ENCODE measurements at places on chromosomes 3 and 15. TPM values are rescaled to one million over a fixed set of nuclear protein-coding genes. Genes with fewer than 3 reads are reported as not detected.

GRCh38 chr15:50624616-50625168, 61.9 kb downstream of the TRPM7 start:
- no peak for DNase-seq
- H3K27me3 ChIP-seq = no peaks in the 10 kb centered on the region
- no peaks in the 10 kb centered on the region for H3K36me3 ChIP-seq
- H3K27ac ChIP-seq = no peak overlapping the region
- no peak overlapping the region for H3K4me3 ChIP-seq

GRCh38 chr3:16203031-16203430, 28.6 kb downstream of the GALNT15 start:
- H3K4me1 ChIP-seq = no peaks in the 10 kb centered on the region
- H3K27me3 ChIP-seq = no peaks in the 10 kb centered on the region
- H3K27ac ChIP-seq = no peak overlapping the region
- no peak for DNase-seq

GRCh38 chr15:73951601-73952000, 25.3 kb downstream of the LOXL1 start:
- peaks cover 12% of the 10 kb centered on the region for H3K4me1 ChIP-seq
- H3K27me3 ChIP-seq = no peaks in the 10 kb centered on the region
- DNase-seq = no peak
- peak overlapping the region; percentile 99 for H3K27ac ChIP-seq

- H3K36me3 ChIP-seq = no peaks in the 10 kb centered on the region
- DNase-seq = no peak
- H3K4me1 ChIP-seq = no peaks in the 10 kb centered on the region
- no peak overlapping the region for H3K4me3 ChIP-seq
These were observed 268.0 kb upstream of the PROK2 start for GRCh38 chr3:72052841-72053409.

DNA sequence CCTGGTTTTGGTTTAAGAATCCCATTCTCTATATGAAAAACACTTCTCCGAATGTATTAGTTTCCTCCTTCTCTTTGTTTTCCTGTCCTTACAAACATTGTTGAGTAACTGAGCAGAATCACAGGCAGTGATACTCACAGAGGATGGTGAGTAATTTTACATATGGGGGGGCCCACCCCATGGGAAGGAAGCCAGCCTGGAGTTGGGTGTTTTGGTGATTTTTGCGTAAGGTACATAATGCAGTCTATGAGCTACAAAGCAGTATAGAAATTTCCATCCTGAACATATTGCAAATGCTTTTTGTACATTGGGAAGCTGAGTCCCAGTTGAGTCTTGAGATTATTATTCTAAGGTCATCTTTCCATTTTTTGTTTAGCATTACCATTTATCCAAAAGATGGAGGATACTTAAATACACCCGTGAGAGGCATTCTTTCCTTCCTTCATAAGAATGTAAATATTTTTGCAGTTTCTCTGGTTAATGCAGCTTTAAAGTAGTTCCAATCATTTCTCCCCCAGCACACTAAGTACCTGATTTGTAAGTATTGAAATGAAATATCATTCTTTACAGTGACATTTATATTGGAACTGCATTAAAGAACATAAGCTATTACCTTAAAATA, 476.8 kb downstream of the AGBL1 start:
- H3K4me3 ChIP-seq = no peak overlapping the region
- no peaks in the 10 kb centered on the region for H3K36me3 ChIP-seq
- H3K27ac ChIP-seq = no peak overlapping the region
- H3K4me1 ChIP-seq = no peaks in the 10 kb centered on the region
- no peaks in the 10 kb centered on the region for H3K27me3 ChIP-seq

DNA sequence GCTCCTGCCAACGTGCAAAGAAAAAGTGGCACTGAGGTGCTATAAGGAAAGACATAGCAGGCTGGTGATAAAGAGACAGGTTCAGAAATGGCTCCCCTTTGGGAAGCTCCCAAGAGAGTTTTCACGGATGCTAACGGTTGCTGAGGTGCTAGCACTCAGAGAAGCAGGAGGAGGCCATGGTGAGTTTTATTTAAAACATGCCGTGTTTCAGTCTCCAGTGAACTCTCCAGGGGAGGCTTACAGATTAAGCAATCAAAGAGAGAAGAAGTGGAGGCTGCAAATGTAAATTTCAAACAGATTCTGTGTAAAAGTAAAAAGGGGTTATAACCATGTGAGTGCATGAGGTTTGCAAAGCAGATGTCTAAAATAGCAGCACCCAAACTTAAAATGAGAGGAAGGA, 346.2 kb downstream of the NTRK3 start:
- no peaks in the 10 kb centered on the region for H3K27me3 ChIP-seq
- H3K4me1 ChIP-seq = no peaks in the 10 kb centered on the region
- DNase-seq = no peak
- H3K4me3 ChIP-seq = no peak overlapping the region
- H3K36me3 ChIP-seq = no peaks in the 10 kb centered on the region

Gene TEX55
- not detected for total RNA-seq

- peak; percentile 66 for DNase-seq
- no peak overlapping the region for H3K4me3 ChIP-seq
- H3K27ac ChIP-seq = no peak overlapping the region
- no peaks in the 10 kb centered on the region for H3K36me3 ChIP-seq
- no peaks in the 10 kb centered on the region for H3K27me3 ChIP-seq
- H3K4me1 ChIP-seq = no peaks in the 10 kb centered on the region
These were observed 53.5 kb upstream of the LCTL start for GRCh38 chr15:66619152-66619903.

Gene ARHGEF3
- 45.4 TPM for total RNA-seq

- no peak overlapping the region for H3K27ac ChIP-seq
- DNase-seq = no peak
- no peaks in the 10 kb centered on the region for H3K36me3 ChIP-seq
- H3K27me3 ChIP-seq = no peaks in the 10 kb centered on the region
- H3K4me1 ChIP-seq = no peaks in the 10 kb centered on the region
These were observed 37.6 kb downstream of the PIAS1 start for GRCh38 chr15:68091743-68092142.

- no peaks in the 10 kb centered on the region for H3K27me3 ChIP-seq
- H3K4me3 ChIP-seq = no peak overlapping the region
- H3K4me1 ChIP-seq = no peaks in the 10 kb centered on the region
- DNase-seq = no peak
These were observed 36.5 kb downstream of the CDV3 start for GRCh38 chr3:133610031-133610430.

Gene DCP1A
- 24.9 TPM for total RNA-seq

DNA sequence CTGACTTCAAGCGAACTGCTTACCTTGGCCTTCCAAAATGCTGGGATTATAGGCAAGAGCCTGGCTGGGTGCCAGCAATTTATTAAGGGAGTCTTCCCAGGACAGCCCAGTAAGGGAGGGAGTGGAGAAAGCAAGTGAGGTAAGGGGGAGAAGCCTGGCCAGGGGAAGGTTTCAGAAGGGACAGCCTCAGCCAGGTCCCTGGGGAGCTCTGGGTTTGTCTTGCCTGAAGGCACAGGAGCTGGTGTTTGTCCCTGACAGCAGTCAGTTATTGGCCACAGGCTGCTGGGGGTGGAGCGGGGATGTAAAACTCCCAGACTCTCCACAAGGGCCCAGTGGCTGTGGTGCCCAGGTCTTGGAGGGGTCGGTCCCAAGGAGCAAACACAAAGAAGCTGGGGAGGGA, 33.0 kb upstream of the CDCP1 start:
- no peaks in the 10 kb centered on the region for H3K4me1 ChIP-seq
- H3K36me3 ChIP-seq = no peaks in the 10 kb centered on the region
- H3K4me3 ChIP-seq = no peak overlapping the region
- H3K27me3 ChIP-seq = no peaks in the 10 kb centered on the region
- no peak for DNase-seq
- no peak overlapping the region for H3K27ac ChIP-seq
